ENCODE measurements at places on chromosomes 3 and 15.

DNA sequence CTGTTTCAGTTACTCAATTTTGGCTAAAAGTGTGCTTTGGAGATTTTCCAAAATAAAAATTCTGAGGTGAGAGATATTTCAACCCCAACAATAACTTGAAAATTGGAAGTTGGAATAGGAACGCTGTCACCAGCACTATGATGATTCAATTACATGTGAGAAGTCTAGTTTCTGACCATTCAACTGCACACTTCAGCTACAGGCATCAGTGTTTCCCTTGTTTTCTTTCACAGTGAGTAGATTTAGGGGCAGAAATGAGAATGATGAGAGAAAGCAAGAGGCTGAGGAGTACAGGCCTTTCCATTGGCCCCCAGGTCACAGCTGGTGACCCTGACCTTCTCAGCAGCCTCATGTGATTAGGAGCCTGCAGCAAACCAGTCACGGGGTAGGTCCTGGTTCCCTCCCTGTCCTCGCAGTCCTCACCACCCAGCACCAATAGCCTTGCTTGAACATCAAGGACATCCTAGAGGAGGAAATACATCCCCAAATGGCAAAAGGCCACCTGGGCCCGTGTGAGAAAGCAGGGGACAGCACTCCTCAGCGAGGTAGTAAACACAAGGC, 10.0 kb upstream of the FILIP1L start:
- no peak for DNase-seq

- DNase-seq, result no peak
Measured at GRCh38 chr3:23845326-23846216, 39.8 kb downstream of the UBE2E1 start.

DNA sequence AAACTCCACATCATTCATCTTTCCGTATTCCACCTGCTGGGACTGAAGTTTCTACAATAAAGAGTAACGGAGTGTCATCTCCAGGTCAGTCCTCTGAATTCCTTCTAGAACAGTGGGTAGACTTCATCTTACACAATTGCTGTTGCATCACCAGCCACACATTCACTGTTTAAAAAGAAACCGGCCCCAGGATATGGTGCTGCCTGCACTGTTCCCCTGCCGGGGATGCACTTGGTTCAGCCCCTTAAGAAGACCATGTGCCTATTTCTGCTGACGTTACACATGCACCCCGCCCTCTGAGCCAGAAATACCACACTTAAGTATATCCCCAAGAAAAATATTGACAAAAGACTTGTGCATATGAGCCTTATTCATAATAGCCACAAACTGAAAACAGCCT, 233.4 kb downstream of the FEZF2 start:
- DNase-seq, result peak; percentile 28

DNA sequence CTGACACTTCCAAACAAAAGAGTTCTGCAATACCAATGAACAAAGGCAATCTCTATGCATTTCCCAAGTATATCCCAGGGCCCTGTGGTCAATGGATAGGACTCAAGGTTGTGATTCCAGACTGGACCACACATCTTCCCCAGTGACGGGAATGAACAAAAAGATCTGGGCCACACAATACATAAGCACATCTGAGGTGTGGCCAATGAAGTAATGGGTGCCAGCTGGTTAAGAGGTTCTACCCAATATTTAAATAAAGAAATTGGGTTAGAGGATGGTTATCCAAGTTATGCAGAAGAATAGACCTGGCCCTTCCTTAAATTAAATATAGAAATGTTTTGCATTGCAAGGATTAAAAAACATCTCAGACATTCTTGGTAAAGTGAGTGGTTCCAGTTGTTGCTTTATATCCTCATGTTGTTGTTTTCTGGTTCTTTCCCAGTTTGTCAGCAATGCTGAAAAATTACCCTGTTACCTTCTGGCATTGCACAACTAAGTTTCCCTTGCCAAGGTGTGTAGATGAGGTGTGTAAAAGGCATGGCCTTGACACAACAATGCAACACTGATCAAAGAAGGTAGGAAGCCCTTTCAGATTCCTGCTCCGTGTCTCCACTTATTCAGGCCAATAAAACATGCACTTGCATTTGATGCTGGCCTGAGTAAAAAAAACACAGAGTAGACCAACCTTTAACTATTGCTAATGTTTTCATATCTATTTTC, 86.5 kb downstream of the PRICKLE2 start:
- no peak for DNase-seq

All from IMR-90 (cell line).